ENCODE measurements at places on chromosomes 4 and X.

DNA sequence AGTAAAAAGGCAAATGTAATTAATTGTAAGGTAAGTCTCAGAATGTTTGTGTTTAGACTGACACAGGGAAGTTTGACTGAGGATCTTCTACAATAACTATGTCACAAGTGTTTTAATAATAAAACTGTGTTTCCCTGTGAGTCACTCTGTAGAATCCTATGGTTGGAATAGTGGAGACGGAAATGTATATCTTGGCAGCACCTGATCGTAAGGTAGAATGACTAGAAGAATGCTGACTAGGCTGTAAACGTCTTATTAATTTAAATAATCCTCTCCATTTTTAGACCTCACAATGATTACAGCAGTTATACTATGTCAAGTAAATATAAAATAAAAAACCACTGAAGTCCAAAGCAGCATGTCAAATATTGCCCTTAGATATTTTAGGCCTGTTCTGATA is 266.0 kb downstream of the CCSER1 start:
- DNase-seq = no peak

GRCh38 chr4:8451440-8452182 is 11.0 kb downstream of the TRMT44 start:
- no peak for DNase-seq

DNA sequence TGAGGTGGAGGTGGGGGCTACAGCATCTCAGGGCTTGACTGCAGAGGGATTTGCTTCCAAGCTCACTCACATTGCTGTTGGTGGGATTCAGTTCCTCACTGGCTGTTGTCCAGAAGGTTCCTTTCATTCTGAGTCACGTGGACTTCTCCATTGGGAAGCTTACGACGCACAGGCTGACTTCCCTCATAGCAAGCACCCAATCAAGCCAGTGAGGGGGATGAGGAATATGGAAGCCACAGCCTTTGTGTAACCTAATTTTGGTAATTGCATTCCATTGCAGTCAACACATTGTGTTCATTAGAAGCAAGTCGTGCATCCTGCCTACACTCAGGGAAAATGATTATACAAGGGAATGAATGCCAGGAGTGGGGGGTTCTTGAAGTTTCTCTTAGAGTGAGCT is 32.7 kb upstream of the MXRA5 start:
- no peak for DNase-seq

- DNase-seq = no peak
Observed at GRCh38 chr4:181416966-181417365, 826.2 kb upstream of the TENM3 start.

GRCh38 chrX:115173181-115173580 is 16.0 kb upstream of the RBMXL3 start:
- no peak for DNase-seq

DNA sequence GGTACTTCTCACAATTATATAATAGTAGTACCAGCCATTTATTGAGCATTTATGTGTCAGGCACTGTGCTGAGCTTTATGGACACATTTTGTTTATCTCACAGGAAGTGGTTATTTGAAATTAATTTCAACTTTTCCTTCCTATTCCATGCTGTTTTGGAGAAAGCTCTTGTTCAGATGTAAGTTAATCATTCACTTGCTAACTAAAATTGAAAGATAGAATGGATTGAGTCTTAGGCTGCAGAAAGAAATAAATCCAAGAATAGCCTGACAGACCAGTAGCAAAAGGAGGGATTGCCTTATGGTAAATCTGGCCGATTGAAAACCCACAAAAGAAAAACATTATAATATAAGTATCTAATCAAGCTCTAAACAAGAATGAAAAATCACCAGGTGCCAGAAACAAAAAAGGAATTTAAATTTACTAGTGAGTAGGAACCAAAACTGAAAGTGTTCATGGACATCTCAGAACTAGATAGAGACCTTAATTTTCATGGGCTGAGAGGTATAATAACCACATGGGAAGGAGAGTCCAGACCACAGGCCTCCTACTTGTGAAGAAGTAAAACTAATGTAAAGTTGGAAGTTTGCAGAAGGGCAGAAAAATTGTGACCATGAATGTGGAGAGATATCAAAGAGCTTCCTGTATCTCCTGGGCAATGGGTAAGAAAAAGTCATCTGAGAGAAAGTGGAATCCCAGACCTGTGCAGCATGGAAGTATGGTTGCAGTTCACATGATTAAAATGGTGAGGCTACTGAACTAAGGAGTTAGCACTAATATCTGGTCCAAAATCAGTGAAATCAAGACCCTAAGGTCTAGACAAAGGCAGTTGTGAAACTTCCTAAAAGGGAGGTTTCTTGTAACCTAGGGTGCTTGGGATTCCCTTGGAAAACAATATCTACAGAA is 38.0 kb downstream of the RADX start:
- no peak for DNase-seq

All from NCI-H187 treated with DMSO at 0.1 percent for 48 hours (cell line).